ENCODE measurements at places on chromosomes 6 and 20.

DNA sequence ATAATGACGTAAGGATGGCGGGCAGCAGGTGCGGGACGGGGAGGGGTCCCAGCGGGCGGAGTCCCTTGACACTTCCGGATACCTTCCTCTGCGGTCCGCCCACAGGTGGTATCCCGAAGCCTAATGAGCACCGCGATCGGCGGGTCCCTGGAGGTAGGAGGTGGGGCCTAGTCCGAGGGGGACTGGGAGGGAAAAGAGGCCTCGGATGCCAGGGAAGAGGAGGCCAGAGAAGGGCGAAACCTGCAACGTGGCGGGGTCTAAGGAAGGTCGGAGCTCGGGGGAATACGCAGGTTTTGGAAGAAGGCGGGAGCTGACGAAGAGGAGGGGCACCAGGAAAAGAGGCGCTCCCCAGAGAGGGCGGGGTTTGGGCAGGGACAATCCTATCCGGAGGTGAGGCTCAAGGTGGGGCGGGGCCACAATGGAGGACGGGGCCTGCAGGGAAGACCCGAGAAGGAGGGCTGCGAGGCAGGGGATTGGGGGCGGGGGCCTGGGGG, 3.7 kb downstream of the PRSS16 start:
- peak; percentile 76 for DNase-seq

GRCh38 chr6:114435985-114436384, 93.2 kb upstream of the HS3ST5 start:
- DNase-seq = no peak

GRCh38 chr6:106077170-106077569, 9.0 kb upstream of the PRDM1 start:
- no peak for DNase-seq

DNA sequence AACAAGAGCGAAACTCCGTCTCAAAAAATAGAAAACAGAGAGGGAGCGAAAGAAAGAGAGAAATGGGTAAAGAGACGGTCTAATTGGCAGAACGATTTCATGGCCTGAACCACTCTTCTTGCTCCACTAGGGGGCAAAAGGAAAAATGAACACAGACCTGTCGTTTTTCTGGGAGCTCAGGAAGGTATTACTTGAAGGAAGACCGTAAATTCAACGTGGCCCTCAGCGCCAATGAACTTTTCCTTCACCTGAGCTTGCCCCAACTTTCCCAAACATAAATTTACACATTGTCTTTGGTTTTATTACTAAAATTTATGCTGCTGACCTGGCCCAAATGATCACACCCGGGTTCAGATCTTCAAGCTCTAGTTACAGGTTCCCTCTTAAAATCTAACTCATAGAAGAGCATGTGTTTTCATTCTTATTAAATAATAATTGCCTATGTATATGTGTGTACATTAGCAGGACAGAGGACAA, 67.3 kb downstream of the ATP9A start:
- peak; percentile 34 for DNase-seq
